ENCODE measurements at places on chromosomes 7 and 10.

GRCh38 chr10:44985175-44985681 lies 6.6 kb upstream of the DEPP1 start:
- no peak for DNase-seq

DNA sequence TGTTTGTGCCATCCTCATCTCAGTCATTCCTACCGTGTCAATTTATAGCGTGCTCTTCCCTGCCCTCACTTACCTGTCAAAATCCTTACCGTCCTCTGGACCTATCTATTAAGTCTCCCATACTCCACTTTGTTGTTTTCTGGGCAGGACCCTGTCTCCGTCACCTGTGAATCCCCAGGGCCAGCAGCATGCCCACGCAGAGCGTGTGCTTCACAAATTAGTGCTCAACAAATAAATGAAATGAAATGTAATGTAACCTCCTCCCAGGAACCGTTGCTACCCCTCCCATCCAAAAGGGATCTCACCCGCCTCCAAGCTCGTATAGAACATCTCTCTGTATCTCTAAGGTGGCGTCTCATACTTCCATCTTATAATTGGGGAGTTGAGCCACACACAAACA lies 589.9 kb upstream of the MGMT start:
- no peak for DNase-seq

DNA sequence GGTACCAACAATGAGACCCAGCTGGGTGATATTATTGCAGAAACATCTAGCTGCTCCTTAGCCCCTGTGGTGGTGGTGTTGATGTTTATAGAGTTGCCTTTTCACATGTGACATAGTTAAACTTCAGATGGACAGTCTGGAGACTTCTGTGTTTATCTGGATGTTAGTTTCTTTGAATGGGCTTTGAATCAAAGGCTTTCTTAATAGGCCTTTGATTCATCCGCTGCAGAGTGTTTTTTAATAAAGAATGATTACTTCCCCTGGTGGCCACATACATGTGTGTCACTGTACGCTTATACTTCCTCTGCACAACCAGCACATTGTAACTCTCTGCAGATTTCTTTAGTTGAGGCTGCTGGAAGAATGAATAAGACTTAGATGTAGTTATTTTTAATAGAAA lies 221.0 kb downstream of the DYNC1I1 start:
- no peak for DNase-seq

GRCh38 chr7:73429622-73430505 lies 3.7 kb upstream of the FZD9 start:
- DNase-seq, result no peak

GRCh38 chr7:13846386-13846785 lies 143.1 kb downstream of the ETV1 start:
- DNase-seq, result no peak

GRCh38 chr7:15248514-15248913 lies 313.3 kb downstream of the AGMO start:
- no peak for DNase-seq

DNA sequence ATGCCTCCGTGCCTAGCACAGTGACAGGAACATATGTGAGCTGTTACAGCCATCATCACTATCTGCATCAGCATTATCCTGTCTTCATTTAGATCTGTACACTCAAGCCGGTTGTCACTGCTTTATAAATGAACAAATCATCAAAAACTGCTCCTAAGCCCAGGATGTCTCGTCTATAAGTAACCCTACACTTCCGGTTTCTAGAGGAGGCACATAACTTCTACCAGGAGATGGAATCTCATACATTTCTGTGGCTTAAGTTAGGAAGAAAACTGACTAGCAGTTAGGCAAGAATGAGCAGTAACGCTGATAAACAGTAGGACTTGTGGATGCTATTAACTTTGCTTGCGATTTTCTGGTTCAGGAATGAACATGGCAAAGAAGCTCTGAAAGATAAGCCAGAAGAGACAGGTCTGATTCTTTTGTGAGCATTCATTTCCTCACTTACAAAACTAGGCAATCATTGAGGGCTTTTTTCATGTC lies 1199.2 kb downstream of the SORCS3 start:
- DNase-seq, result no peak

DNA sequence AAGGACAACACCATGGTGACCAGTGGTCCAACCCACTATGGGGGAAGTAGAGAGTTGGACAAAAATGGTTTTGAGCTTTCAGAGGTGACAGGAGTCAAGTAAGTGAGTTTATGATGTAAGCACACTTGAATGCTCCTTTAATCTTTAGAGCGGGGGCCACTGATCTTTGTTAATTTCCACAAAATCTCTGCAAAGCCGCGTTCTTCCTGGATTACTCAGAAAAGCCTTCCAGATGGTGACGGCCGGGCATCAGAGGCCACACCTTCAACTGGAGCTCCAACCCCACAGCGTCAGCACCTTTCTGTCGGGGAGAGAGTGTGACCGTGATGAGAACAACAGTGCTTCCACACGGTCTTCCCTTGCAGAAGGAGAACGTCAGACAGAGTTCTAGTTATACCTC lies 35.2 kb upstream of the KLF6 start:
- no peak for DNase-seq

GRCh38 chr10:115653473-115653872 lies 560.3 kb downstream of the ATRNL1 start:
- DNase-seq, result no peak

DNA sequence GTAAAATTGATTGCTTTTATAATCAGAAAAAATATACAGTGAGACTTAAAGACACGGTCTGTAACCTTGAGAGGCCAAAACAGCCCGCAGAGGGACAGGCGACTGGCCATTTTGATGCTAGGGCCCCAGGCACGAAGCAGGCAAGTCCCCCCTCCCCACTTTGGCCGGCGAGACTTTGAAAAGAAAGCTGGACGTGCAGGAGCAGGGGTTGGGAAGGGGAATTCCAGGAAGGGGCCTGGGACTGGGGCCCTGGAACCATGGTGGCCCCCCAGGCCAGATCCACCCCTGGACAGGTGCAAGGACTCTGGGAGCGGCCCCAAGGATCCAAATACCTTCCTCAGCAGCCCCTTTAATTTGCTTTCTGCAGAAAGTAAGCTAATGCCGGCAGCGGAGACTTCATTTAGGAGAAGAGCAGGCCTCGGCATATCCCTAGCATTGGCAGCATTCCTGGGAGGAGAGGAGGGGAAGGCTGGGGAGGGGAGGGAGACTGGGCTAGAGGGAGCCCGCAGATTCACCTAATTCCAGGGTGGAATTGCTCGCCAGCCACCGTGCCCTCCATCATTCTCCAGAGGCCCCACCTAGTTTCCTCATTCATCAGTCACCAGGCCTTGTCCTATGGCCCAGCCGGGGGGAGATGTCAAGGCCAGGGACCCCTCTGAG lies 24.9 kb upstream of the TNRC18 start:
- DNase-seq, result no peak

All from T-helper 22 cell (primary cell).